Lung (tissue), 17 donors: ENCODE measurements at places on chromosomes 1 and 21. TPM values are rescaled to one million over a fixed set of nuclear protein-coding genes. Genes with fewer than 3 reads are reported as not detected.

DIO1 gene
- 1.1 TPM for total RNA-seq

SDC3 gene
- total RNA-seq: 41.8 TPM

DNA sequence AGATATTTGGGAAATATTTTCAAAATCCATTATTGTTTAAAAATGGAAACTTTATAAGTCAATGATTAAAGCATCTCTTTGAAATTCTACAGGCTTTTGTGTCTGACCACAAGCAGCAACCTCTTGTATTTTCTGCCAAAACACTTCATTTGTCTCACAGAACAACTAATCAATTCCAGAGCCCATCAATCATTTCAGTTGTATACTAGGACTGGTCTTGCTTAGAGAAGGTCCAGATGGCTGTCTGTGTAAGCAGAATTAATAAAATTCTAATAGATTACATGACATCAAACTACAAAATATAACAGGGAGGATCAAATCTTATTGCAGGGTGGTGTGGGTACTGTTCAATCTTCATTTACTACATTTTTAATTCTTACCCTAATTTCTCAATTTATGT is 76.4 kb downstream of the ACBD6 start:
- peak; percentile 55 for DNase-seq

DNA sequence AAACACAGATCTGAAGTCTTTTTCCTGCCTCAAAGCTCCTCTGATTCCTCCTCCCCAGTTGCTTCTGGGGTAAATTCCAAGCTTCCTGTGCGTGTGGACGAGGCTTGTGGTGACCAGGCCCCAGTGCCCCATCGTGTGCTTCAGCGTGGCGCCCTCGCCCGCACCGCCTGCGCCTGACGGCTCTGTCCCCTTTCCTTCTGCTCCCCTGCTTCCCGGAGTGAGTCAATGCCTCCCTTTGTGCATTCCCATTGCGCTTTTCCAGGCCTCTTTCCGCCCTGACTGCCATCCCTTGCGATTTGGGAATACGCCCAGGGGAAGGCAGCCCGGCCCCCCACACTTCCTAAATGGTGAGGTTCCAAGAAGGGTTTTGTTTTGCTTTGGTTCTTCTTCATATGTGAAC is 36.3 kb downstream of the FAAP20 start:
- DNase-seq: no peak

DNA sequence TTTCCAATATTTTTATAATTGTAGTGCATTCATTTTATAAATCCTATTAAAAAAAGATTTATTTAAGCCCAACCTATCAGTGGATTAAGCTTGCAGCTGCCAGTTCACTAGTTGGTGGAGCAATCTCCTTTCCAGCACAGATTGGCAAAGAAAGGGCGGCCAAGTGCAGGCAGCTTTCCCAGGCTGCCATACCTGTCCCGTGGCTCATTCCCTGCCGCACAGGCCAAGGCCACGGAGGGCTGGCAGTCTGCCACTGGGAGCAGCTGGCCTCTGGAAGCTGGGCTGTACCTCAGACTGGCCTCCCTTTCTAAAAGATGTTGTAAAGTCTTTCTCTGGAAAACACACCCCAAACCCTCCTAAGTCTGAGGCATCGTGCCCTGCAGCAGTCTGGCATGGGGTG is 74.2 kb downstream of the SIM2 start:
- peak; percentile 31 for DNase-seq
